Left kidney (tissue), 8 donors: ENCODE measurements at places on chromosomes 1 and 21. TPM values are rescaled to one million over a fixed set of nuclear protein-coding genes. Genes with fewer than 3 reads are reported as not detected.

C1QB gene
- polyA plus RNA-seq: 5.3 TPM

SPATA17 gene
- 17.0 TPM for polyA plus RNA-seq

TSTD1 gene
- 44.4 TPM for polyA plus RNA-seq

MEX3A gene
- 46.7 TPM for polyA plus RNA-seq

CD1E gene
- not detected for polyA plus RNA-seq

ANXA9 gene
- 17.1 TPM for polyA plus RNA-seq

RAB3B gene
- polyA plus RNA-seq: 7.3 TPM

POU3F1 gene
- polyA plus RNA-seq: 0.63 TPM

RORC gene
- 0.80 TPM for polyA plus RNA-seq

RGS16 gene
- 0.96 TPM for polyA plus RNA-seq

ELAPOR1 gene
- polyA plus RNA-seq: 1.6 TPM

LIN28A gene
- 0.15 TPM for polyA plus RNA-seq

LCE6A gene
- not detected for polyA plus RNA-seq

SH2D5 gene
- 0.86 TPM for polyA plus RNA-seq

SPATA1 gene
- polyA plus RNA-seq: 4.2 TPM

ACTL8 gene
- not detected for polyA plus RNA-seq

SLC22A15 gene
- 7.1 TPM for polyA plus RNA-seq

RNF207 gene
- polyA plus RNA-seq: 40.6 TPM

ATP1A4 gene
- 0.15 TPM for polyA plus RNA-seq

NCSTN gene
- polyA plus RNA-seq: 161 TPM

ZNF648 gene
- polyA plus RNA-seq: 0.63 TPM

GUCA2B gene
- not detected for polyA plus RNA-seq

ROR1 gene
- polyA plus RNA-seq: 36.8 TPM

CA6 gene
- 0.12 TPM for polyA plus RNA-seq

FAM72C gene
- polyA plus RNA-seq: 2.1 TPM

ALG14 gene
- polyA plus RNA-seq: 9.5 TPM

HSPA6 gene
- polyA plus RNA-seq: 0.35 TPM

SYTL1 gene
- polyA plus RNA-seq: 7.6 TPM

TSPAN2 gene
- polyA plus RNA-seq: 41.7 TPM

DENND2C gene
- polyA plus RNA-seq: 5.4 TPM

SPTA1 gene
- polyA plus RNA-seq: 0.90 TPM

PDE4DIP gene
- polyA plus RNA-seq: 130 TPM

LAD1 gene
- 28.4 TPM for polyA plus RNA-seq

IVNS1ABP gene
- polyA plus RNA-seq: 334 TPM

IVL gene
- polyA plus RNA-seq: 0.23 TPM

ATP1A1 gene
- 864 TPM for polyA plus RNA-seq

BTBD8 gene
- 9.0 TPM for polyA plus RNA-seq

SLAMF7 gene
- polyA plus RNA-seq: 0.53 TPM

PSMB2 gene
- polyA plus RNA-seq: 80.3 TPM

SYPL2 gene
- 13.4 TPM for polyA plus RNA-seq

ANGPTL7 gene
- polyA plus RNA-seq: 0.10 TPM

DLGAP3 gene
- 1.9 TPM for polyA plus RNA-seq

TMPRSS3 gene
- polyA plus RNA-seq: 1.7 TPM

HSD11B1 gene
- polyA plus RNA-seq: not detected

DNAI4 gene
- 18.4 TPM for polyA plus RNA-seq

CTSK gene
- polyA plus RNA-seq: 27.6 TPM

ZBTB37 gene
- 13.8 TPM for polyA plus RNA-seq

ADAMTS5 gene
- 23.3 TPM for polyA plus RNA-seq

FCRL5 gene
- polyA plus RNA-seq: 0.17 TPM

OLFML3 gene
- polyA plus RNA-seq: 131 TPM

GNG4 gene
- polyA plus RNA-seq: 5.2 TPM

ZBTB8B gene
- 2.3 TPM for polyA plus RNA-seq

ZFP69 gene
- polyA plus RNA-seq: 10.0 TPM

OR2M4 gene
- polyA plus RNA-seq: 0.07 TPM
